ENCODE measurements at places on chromosomes 7 and 10.

- no peak for DNase-seq
These were observed 37.3 kb downstream of the BMPR1A start for GRCh38 chr10:86793696-86794095.

GRCh38 chr10:60564475-60564874 lies 174.8 kb upstream of the ANK3 start:
- no peak for DNase-seq

- peak; percentile 54 for DNase-seq
These were observed 11.7 kb upstream of the HOXA2 start for GRCh38 chr7:27113991-27114769.

DNA sequence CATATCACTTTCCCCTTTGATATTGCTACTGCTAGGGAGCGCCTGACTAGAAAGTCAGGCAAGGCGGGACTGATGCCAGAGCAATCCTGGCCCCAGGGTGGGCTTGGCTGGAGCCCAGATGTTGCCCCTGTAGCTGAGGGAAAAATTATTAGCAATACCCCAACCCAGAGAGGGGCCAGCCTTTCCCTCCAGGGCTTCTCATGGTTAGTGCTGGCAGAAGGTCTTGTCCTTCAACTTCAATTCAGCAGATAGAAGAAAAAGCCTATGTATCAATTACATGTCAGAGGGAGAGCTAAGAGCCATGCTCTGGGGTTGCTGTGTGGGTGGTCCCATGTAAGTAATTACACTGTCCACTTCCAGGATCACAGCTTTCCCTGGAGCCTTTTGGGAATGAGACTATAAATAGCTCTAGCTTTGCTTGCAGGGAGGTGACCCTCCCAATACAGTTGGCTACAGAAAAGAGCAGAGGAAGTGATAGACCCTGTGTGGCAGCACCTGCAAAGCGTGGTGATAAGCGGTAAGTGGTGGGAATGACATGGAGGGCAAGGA lies 579.1 kb downstream of the CCSER2 start:
- DNase-seq, result no peak

- DNase-seq, result no peak
These were observed at the start of gene DIP2C for GRCh38 chr10:689452-690371. Gene DIP2C, minus strand, starts transcription at chr10:689668. Its CDS starts 90 bp downstream, at chr10:689578.

DNA sequence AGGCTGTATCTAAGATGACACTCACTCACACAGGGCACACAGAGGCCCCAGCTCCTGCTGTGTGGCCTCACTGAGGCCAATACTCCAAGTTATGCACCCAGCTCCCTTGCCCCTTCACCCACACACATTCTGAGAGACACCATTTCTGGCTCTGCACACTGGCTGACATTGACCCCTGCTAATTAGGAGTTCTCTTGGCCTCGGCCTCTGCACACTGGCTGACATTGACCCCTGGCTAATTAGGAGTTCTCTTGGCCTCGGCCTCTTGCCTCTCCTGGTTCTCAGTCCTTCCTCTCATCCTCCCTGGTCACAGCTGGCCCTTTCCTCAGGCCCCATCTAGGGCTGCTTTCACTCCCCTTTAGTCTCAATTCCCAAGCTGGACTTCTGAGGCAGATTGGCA lies 97.3 kb downstream of the GRID1 start:
- DNase-seq, result no peak

GRCh38 chr7:153934048-153934447 lies 118.2 kb upstream of the DPP6 start:
- DNase-seq, result no peak

GRCh38 chr10:103966671-103967447 lies at the start of gene SLK:
Gene SLK, plus strand, starts transcription at chr10:103967140. Its CDS starts 606 bp downstream, at chr10:103967746.
- peak; percentile 83 for DNase-seq

- no peak for DNase-seq
These were observed 14.2 kb upstream of the NT5C3A start for GRCh38 chr7:33076737-33077136.

- DNase-seq, result no peak
These were observed 17.2 kb downstream of the INHBA start for GRCh38 chr7:41685684-41686083.

GRCh38 chr7:111082351-111082750 lies 8.6 kb upstream of the LRRN3 start:
- no peak for DNase-seq

Measured in suprapubic skin (tissue), 4 donors.